Upper lobe of right lung (tissue), 1 donor: ENCODE measurements at places on chromosomes 6 and 20. TPM values are rescaled to one million over a fixed set of nuclear protein-coding genes. Genes with fewer than 3 reads are reported as not detected.

The RAD21L1 gene
- total RNA-seq = not detected

GRCh38 chr6:149503276-149503675 lies 18.5 kb upstream of the ZC3H12D start:
- no peak for DNase-seq

The ARMH2 gene
- not detected for total RNA-seq

- DNase-seq = no peak
Measured at GRCh38 chr6:166397849-166398248, 15.1 kb upstream of the MPC1 start.

The ARHGAP40 gene
- 0.72 TPM for total RNA-seq

DNA sequence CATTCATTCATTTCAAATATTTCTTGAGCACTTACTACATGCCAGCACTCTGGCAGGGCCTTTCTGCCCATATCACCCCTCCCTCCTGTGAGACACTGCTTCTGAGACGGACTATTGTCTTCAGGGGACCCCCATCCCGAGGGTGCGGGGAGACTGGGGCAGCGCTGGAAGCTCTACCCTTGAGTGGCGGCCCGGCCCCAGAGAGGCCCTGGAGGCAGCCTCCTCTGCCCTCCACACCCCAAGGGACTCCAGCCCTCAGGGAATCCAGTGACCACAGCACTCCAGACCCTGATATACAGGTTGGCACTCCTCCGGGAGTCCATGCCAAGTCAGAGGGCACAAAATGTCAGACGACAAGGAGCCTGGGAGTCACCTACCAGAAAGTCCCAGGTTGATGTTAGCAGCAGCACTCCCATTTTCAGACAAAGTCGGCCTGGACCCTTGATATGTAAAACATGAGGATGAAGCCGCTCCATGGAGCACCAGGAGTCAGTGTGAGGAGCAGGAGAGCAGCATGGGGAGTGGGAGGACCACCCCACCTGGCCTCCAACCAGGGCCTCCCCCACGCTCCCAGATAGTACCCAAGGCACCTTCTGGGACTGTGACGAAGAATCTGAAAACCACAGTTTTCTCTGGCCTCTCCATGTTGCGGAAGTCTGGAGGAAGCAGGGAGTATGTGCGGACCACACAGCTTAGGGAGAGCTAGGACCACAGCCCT lies 20.7 kb downstream of the TFEB start:
- DNase-seq = no peak

The SAMD10 gene
- total RNA-seq = 4.3 TPM

- DNase-seq = no peak
Measured at GRCh38 chr6:15254070-15254975, 8.5 kb downstream of the JARID2 start.
